ENCODE measurements at places on chromosomes 1 and 21.

- DNase-seq = no peak
These were observed 89.5 kb downstream of the STUM start for GRCh38 chr1:226638001-226638601.

DNA sequence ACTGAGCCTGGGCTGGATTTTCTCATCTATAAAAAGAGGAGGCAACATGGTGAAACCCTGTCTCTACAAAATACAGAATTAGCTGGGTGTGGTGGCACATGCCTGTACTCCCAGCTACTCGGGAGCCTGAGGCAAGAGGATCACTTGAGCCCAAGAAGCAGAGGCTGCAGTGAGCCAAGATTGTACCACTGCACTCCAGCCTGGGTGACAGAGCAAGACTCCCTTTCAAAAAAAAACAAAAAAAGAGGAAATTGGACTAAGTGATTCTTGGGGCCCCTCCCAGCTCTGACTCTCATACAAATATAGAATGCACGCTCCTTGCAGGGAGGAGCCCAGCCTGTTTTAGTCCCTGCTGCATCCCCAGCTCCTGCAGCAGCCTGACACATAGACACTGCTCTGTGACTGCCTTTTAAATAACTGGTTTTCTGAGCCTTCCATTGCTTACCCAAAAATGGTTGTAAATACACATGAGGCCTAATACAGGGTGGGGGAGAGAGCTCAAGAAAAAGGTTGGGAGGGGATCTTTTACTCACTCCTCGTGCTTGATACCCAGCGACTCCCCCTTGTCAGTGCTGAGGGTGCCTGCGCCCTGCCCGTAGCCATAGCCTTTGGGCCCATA lies 17.2 kb downstream of the CSRP1 start:
- DNase-seq = no peak

GRCh38 chr1:15707239-15707925 lies 23.3 kb downstream of the PLEKHM2 start:
- no peak for DNase-seq

DNA sequence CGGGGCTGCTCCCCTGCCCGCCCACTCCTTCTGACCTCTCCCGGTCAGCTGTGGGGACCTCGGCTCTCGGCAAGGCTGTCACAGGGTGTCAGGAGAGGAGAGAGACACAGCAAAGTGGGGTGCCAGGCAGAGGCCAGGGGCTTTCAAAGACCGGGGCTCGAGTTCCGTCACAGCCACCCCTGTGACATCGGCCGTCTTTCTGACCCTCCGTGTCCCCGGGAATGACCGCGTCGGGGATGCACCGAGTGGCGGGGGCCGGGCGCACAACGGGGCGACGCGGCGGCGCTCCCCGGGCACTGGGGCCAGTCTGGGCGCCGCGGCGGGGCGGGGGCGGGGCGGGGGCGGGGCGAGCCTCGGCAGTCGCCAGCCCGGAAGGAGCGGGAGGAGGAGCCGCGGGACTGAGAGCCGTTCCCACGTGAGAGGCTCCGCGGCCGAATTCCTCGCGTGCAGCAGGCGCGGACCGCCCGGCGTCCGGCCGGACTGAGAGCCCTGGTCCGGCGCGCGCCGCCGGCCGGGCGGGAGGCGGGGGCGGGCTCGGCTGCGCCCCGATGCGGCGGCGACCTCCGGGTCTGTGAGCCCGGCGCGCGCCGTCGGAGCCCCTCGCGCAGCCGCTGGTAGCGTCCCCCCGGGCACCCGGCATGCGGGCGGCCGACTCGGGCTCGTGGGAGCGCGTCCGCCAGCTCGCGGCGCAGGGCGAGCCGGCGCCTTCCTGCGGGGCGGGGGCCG lies 229.7 kb upstream of the TMEM51 start:
- peak; percentile 60 for DNase-seq

DNA sequence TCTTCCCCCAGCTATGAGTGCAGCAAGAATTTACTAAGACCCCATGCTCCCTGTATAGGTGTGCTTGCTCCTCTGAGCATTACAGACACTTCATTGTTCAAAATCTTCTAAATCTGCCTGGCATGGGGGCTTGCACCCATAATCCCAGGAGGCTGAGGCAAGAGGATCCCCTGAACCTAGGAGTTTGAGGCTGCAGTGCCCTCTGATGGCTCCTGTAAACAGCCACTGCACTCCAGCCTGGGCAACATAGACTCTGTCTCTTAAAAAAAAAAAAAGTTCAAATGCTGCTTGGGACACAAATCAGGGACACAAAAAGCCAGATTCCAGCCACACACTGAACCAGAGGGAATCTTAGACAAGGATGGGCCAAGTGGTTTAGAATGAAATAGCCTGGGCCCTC lies 3.4 kb upstream of the ACOT7 start:
- DNase-seq = no peak

- DNase-seq = no peak
These were observed 27.8 kb upstream of the CACYBP start for GRCh38 chr1:174971902-174972301.

DNA sequence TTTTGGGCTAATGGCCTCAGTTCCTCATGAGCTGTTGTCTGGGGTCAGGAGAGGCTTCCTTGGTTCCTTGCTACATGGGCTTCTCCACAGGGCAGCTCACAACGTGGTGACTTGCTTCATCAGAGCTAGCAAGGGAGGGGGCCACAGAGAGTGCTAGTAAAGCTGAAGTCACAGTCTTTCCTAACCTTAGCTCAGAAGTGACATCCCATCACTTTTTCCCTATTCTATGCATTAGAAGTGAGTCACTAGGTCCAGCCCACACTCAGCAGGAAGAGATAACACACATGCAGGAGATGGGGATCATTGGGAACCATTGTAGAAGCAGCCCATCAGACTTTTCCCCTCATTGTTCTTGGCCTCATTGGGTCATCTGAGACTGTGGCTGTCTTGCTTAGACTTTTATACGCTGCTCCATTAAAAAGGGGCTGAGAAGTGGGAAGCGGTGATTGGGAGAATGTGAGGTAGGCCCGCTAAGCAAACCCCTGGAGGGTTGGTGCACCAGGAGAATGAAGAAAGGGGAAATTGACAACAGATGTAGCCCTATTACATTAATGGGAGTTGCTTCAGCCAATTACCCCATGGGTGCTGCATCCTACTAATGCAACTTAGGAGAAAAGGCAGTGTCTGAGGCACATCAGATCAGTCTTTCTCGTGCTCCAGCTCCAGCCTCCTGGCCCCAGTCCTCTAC lies 22.1 kb upstream of the IGSF21 start:
- no peak for DNase-seq

- no peak for DNase-seq
These were observed 856 bp downstream of the NRDC start for GRCh38 chr1:51877434-51878307.

- DNase-seq = no peak
These were observed 9.8 kb downstream of the PLA2G4A start for GRCh38 chr1:186838380-186839040.

GRCh38 chr1:26038904-26039303 lies 7.0 kb downstream of the SLC30A2 start:
- no peak for DNase-seq

DNA sequence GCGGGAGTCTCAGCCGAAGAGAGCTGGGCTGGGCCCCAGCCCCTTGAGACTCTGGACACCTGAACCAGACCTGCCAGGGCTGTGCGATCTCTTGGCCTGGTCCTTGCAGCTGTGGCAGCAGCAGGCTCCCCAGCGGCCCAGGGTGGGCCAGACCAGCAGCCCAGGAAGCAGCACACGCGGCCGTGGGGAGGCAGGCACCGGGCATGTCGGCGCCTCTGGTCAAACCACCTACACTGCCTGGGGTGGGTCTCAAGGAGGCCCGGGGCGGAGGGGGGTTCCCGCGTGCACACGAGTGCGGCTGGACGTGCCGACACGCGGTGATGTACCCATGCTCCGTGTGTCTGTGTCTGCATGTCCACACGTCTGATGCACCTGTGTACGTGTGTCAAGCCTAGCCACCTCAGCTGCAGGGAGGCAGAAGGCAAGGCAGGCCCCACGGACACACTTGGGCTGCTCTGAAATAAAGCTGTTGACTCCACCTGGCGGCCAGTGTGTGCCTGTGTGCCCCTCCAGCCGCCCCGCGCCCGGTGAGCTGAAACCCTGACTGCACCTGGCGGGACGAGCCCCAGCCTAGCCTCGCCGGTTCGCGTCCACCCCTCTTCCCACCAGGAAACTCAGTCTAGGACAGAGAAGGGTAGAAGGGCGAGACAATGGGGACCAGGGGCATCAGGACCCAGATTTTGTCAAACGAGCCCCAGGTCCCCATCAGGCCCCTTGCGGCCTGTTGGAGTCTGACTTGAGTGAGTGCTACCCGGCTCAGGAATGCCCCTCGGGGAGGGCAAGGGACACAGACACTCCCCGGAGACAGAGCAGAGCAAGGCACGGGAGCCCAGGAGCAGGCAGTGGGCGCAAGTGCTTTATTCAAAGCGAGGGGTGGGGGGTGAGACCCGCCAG lies 11.6 kb downstream of the SCNN1D start:
- no peak for DNase-seq

GRCh38 chr1:164155347-164155746 lies 403.6 kb upstream of the PBX1 start:
- no peak for DNase-seq

DNA sequence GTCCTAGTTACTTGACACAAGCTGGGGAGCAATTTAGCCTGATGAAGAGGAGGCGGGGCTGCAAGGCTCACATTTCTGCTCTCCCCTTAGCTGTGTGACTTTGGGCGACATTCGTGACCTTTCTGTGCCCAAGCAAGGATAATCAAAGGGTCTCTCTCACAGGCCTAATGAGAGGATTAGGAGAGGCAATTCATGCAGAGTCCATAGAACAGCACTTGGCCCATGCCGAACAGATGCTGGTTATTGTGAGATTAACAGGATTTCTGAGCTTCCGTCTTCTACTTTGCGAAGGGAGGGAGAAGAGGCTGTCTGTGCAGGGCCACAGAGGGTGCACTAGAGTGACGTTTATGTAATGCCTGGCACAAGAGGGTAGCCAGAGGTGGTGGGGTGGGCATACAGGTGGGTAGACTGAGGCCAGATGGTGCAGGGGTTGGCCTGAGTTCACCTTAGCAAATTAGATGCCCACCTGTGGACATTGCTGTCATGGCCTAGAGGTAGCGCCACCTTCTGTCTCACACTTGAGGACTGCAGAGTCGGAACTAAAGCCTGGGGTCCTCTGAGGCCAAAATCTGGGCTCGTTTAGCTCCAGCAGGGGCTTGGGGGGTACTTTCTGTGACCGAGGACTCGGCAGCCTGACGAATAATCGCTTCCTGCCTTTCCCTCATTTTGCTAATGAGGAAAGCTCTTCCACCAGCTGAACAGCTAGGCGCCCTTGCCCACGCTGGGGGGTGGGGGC lies 18.6 kb downstream of the ACTL8 start:
- DNase-seq = no peak

DNA sequence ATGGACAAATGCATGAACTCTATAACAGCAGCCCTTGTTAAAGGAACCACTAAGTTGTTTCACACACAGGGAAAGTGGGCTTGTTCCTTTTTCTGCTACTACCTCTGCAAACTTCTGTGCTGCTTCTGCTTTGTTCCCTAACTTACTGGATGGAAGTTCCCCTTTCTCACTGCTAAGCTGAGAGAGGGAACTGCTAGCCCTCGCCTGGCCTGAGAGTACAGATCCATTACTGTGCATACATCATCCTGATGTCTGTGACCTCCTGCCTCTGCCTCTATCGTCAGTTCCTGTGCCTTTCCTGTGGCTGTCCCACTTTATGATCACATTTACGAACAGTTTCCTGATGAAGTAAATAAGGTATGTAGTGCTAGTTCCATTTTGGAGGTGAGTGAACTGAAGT lies 3.5 kb downstream of the GNAT2 start:
- DNase-seq = no peak

DNA sequence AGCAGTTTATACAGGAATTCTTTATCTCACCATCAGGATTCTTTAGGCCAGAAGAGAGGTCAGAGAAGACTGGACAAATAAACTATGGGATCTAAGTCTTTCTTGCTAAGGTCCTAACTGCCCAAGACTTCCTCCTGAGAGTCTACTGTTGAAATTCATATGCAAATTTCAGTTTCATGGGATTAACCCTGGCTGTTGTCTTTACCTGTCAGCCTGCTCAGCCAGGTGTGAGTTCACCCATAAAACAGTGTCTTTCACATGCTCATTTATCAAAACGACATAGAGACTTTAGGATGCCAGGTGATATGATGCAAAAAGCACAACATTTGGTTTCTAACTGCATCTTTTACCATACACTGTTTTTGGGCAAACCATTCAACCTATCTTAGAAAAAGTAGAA lies 211.0 kb downstream of the PDE4B start:
- no peak for DNase-seq

DNA sequence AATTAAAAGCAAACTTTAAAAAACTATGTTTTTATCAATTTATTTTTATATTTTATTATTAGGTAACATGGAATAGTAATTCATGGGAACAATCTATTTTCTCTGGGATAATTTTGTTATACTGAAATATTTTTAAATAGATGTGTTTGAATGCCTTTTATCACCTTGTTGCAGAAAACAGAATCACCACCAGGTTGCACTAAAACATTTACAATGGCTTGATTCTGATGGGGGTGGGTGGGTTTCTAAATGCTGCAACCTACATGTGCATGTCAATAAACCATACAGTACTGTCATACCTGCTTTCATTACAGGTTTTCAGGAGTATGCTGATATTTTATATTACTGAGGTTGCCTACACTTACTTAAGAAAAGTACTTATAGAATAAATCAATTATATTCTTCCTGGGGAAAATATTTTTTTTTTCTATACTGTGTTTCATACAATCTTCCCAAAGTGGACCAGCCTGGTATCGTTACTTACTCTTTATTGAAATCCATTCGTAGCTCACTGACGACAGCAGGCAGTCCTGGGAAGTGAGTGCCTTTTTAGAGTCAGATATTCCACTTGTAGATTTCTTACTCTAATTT lies 132.8 kb downstream of the PTPRC start:
- DNase-seq = peak; percentile 26

- no peak for DNase-seq
These were observed 63.2 kb downstream of the FOXD2 start for GRCh38 chr1:47501069-47501468.

DNA sequence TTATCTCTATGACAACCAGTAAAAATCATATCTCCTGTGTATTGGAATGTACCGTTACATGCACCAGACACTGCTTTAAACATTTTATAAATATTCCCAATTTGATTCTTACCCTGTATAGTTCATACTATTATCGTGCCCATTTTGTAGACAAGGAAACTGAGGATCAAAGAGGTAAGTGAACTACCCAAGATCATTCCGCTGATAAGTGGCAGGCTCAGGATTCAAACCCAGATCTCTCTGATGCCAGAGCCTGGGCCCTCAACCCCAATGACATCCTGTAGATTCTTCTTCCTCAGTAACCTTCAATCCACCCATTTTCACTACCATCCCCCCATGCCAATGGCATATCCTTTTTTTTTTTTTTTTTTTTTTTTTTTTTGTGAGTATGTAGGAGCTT lies 12.3 kb downstream of the CFAP57 start:
- no peak for DNase-seq

DNA sequence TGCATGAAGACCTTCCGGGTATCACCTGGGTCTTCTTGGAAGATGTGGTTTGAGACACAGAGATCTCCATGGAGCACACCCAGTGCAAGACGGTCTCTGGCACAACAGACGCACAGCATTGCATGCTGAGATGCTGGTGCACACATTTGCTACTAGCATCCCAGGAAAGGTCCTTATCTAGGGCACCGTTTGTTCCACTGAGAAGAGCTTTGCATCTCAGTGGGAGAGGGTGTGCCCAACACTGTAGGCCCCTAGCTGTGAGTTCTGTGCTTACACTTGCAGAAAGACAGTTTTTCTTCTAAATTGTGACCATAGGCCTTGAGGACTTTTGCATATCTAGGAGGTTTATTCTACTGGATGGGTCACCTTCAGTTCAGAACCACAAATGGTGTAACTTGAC lies 554.1 kb downstream of the MATN1 start:
- no peak for DNase-seq

- DNase-seq = no peak
These were observed 74.8 kb upstream of the ATP1B1 start for GRCh38 chr1:169031566-169032224.

- no peak for DNase-seq
These were observed 26.9 kb downstream of the WDR26 start for GRCh38 chr1:224407571-224408293.

Data from HTR-8/SVneo (cell line).